ENCODE measurements at places on chromosomes 4 and X.

DNA sequence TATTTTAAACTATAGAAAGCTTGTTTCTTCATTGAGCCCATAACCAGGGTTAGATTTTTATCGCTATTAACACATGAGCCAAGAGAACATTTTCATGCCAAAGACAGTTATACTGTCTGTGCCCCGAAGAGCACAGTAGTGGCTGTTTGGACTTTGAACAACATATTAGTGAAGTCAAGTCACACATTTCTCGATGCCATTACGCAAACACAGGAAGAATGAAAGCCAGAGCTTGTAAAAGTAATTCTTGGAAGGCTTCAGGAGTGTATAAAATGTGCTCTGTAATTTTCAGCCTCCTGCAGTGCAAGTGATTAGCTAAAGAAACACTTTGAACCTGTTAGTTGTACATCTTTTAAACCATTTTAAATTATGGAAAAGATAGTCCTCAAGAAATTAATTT is 590.7 kb upstream of the PITX2 start:
- DNase-seq: no peak

GRCh38 chrX:1462596-1463251 is 10.0 kb upstream of the ASMTL start:
- peak; percentile 74 for DNase-seq

DNA sequence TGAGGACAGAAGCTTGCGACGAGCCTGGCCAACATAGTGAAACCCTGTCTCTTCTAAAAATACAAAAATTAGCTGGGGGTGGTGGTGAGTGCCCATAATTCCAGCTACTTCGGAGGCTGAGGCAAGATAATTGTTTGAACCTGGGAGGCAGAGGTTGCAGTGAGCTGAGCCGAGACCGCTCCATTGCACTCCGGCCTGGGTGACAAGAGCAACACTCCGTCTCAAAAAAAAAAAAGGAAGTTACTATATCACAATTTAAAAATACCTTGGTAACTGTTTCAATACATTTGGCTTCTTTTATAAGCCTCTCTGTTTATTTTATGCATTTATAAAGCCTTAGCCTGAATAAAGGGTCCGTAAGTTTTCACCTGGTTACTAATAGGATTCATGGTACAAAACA is 46.6 kb upstream of the CHRNA9 start:
- no peak for DNase-seq

DNA sequence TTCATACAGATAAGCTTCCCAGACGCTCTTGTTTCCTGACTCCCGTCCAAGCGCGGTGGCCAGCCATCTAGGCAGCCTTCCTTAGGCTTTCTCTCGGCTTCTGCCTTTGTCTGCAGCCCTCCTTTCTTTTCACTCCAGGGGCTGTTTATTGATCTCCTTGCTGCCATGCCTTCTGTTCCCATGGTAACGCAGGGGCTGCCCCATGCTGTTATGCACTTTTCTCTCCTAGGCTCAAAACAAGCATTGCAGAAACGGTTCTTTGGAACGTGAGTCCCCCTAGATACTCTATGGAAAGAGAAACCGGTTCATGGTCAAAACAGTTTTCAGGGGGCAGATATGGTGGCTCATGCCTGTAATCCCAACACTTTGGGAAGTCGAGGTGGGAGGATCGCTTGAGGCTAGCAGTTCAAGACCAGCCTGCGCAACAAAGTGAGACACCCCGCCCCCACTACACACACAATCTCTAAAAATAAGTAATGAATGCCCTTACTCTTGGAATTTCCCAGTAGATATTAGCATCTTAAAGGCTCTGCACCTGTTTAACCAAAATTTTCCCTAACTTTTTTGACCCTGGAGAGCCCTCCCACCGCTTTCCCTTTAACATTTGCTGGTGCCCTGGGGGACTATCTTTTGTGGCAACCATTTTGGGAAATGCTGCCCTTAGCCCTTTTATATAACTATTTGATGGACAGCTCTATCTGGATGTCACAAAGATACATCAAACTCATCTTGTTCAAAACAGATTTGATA is 53.9 kb upstream of the ZNF157 start:
- DNase-seq: peak; percentile 1

- no peak for DNase-seq
These were observed 174.6 kb downstream of the ZNF330 start for GRCh38 chr4:141395246-141395830.

DNA sequence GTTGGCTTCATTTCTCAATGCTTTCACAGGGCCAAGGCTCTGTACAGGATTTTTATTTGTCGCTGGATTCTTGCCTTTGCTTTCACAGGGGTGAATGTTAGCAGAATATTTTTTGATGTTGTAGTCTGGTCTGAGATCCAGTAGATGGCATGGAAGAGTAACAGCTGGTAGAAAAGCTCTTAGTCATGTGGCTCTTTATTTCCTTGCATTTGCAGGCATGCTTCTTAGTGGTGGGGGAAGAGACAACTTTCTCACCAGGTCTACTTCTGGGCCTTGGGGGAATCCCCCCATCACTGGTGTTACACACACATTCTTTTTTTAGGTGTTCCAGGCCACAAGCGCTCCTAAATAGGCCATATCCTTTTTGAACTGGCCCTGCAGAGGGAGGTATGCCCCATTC is 58.2 kb upstream of the DKK2 start:
- peak; percentile 59 for DNase-seq

DNA sequence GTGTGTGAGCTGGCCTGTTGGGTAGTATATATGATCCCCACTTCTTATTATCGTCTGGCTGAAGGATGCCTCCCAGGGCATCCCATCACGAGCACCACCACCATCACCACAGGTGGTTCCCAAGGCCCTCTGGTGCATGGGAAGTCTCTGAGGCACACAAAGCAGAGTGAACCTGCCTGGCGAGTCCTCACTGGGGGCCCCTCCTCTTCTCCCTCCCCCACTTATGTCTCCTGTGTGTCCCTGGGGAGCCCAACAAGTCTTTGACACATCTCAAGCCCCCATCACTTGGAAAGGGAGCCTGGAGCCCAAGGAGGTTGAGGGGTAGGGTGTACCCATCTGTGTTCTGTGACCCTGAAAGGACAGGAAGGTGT is 45.5 kb upstream of the NKX1-1 start:
- DNase-seq: no peak

GRCh38 chr4:87270144-87270543 is 49.7 kb upstream of the KLHL8 start:
- DNase-seq: peak; percentile 30

GRCh38 chr4:47721892-47722575 is 115.8 kb downstream of the CORIN start:
- DNase-seq: peak; percentile 45

- no peak for DNase-seq
These were observed 94.3 kb downstream of the TEX13A start for GRCh38 chrX:105126201-105126600.

DNA sequence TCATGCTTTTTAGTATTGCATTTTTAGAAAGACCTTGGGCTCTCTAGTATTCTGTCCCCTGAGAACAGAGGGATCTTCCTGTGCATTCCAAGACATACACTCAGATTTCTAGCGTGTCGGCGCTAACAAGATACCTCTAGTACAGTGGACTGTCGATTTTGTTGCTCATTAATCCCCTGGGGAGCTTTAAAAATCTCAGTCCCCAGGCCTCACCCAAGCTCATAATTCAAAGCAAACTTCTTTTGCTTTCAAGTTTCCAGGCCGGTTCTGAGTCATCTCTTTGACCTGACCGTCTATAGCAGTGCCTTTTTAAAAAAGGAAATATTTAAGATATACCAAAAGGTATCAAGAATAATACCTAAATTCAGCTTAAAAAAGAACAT is 137.0 kb downstream of the AMMECR1 start:
- peak; percentile 83 for DNase-seq

GRCh38 chrX:21666679-21667078 is 8.5 kb upstream of the KLHL34 start:
- DNase-seq: peak; percentile 48

DNA sequence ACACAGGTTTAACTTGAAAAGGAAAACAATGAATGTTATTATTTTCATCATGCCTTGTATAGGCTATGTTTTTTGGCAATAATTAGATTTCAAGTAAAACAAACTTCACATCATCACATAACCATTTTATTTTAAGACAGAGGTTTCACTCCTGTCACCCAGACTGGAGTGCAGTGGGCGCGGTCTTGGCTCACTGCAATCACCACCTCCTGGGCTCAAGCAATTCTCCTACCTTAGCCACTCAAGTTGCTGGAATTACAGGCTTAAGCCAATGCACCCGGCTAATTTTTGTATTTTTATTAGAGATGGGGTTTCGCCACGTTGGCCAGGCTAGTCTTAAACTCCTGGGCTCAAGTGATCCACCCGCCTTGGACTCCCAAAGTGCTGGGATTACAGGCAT is 658.6 kb upstream of the ATOH1 start:
- no peak for DNase-seq

DNA sequence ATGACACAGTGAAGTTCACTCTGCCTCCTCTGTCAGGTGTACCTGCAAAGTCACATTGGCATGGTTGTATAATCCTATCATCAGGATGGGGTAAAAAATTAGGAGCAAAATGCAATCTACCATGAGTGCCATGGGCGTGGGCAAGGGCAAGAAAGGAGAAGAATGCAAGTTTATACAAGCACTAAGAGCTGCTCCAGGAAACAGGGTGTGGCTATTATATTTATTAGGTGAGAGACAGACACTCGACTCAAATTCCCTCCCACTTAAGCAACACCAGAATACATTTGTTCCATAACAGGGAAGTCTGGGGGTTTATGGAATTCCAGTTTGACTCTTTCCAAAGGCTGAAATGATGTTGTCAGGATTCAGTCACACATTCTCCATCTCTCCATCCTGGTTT is 378.8 kb downstream of the BCOR start:
- DNase-seq: no peak

- no peak for DNase-seq
These were observed 1.8 kb upstream of the TMEM128 start for GRCh38 chr4:4249866-4250265.

GRCh38 chr4:47863486-47863885 is 25.6 kb upstream of the CORIN start:
- DNase-seq: no peak

- peak; percentile 83 for DNase-seq
These were observed 450.0 kb downstream of the ANKRD50 start for GRCh38 chr4:124262211-124263179.

DNA sequence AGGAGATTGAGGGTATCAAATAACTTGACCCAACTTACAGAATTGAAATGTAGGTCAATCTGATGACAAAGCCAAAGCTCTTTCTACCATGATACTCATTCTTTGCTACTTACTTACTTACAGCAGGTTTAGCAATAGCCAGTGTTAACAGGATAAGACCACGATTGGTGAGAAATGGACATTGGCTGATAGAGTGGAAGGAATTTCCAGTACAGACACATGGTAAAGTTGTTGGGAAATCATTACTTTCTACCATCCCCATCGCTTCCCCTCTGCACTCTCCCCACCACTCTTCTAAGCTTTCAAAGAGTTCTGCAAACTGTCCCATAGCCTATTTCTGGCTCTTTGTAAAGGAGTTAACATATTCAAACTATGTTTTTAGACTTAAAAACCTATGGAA is 119.7 kb downstream of the CHRNA9 start:
- no peak for DNase-seq

DNA sequence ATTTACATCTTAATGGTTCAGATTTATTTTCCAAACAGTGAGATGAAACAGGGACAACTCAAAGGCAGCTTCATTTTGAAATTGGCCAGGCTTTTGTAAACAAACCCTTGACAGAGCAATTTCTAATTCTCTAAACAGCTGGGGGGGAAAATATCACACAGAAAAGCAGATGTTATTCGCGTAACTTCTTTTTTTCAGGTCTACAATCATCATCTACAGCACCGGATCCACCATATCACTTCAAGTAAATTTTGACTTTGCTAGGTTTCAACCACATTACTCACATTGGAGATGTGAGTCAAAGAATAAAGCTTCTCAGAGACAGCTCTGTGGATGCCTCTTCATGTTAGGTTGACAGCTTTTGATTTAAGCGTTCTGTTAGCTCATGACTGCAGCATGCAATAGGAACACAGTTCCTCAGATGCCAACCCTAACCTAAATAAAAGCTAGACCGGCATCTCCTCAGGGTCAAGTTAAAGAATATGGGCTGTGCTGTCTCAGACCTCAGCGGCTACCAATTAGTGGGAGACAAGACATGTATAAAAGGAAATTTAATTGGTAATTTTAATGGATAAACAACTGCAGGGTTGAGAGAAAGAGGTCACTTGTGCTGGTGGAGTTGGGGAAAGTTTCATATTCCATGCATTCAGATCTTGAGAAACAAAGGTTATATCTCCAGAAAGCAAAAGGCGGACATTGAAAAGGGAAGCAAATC is 26.8 kb downstream of the AMELX start:
- no peak for DNase-seq

DNA sequence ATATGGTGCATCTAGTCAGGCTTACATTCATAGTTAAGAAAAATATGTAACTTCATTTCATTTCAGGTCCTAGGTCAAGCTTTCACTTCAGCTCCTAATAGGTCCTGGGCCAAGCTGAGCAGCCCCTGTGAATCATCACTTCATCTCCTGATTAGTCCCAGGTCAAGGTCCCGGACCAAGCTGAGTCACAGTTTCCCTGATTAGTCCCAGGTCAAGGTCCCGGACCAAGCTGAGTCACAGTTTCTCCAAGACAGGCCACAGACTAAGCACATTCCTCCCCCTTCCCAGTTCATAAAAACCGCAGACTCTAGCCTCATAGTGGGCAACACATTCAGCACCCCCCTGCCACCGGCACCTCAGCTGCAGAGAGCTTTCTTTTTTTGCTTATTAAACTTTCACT is 1331.8 kb downstream of the PCDH19 start:
- peak; percentile 6 for DNase-seq

DNA sequence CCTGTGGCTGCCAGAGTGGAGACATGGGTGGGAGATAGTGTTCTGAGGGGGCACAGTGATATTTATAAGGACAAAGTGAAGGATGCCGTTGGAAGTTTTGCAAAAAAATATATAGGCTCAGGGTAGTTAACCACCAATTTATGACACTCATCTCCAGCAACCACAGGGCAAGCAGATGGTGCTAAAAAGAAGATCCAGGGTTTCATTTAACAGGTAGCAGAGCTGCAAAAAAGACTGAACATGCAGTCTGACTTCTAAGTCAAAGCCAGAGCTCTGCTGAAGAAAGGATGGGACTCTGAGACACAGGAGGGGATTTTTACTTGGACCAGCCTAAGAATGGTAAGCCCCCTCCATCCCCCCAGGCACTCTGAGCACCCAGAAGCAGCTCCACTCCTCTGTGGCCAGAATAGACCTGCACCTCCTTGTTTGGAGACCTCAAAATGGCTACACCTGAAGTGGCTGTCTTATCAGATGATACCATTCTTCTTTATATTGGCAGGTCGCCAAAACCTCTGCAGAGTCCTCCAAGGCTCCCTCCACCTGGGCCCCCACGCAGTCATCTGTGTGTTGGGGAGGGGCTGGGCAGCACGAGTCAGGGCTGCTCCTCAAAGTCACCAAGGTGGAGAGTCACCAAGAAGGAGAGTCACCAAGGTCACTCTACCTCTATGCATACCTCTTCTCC is 161.4 kb upstream of the FAM9B start:
- no peak for DNase-seq

- no peak for DNase-seq
These were observed 420.4 kb upstream of the AGA start for GRCh38 chr4:177862541-177863176.

- no peak for DNase-seq
These were observed 316.2 kb downstream of the STIM2 start for GRCh38 chr4:27176881-27177280.

Measured in fibroblast of upper back skin (primary cell).